Activated CD4-positive, alpha-beta T cell treated with anti-CD3 and anti-CD28 coated beads, Interleukin-2, amount 50 U/mL, for 24 hours (primary cell): ENCODE measurements at places on chromosomes 3 and 15.

DNA sequence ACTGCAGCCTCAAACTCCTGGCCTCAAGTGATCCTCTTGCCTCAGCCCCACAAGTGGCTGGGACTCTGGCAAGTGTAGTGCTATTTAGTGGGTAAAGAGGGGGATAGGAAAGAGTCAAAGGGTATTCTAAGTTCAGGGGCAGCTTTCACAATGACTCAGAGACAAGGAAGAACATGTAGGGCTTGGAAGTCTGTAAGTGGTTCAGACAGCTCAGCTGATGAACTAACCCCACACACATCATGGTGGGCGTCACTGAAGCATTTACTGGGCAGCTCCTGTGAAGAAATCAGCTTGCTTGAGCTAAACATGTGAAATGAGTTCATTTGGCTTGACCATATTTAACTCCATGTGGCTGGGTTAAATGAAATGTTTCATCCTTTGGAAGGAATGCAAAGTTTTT, 34.6 kb upstream of the THSD4 start:
- DNase-seq = no peak

GRCh38 chr3:194767446-194768207, 81.9 kb downstream of the FAM43A start:
- no peak for DNase-seq

DNA sequence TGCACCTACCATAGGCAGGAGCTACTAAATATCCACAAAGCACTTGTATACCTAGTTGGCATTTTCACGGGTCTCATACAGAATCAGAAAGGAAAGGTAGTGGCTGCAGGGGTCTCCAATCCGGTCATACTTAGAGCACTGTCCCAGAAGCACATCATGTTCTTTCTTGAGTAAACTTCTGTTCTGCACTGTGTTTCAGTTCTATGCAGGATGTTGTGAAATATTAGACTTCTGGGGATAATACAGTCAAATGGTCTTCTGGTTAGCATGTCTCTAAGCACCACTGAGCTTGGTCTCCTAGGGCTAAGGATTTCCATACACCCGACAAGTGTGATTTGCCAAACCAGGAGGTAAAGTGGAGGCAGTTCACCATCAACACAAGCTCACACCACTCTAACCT, 27.9 kb downstream of the MINDY4B start:
- no peak for DNase-seq

DNA sequence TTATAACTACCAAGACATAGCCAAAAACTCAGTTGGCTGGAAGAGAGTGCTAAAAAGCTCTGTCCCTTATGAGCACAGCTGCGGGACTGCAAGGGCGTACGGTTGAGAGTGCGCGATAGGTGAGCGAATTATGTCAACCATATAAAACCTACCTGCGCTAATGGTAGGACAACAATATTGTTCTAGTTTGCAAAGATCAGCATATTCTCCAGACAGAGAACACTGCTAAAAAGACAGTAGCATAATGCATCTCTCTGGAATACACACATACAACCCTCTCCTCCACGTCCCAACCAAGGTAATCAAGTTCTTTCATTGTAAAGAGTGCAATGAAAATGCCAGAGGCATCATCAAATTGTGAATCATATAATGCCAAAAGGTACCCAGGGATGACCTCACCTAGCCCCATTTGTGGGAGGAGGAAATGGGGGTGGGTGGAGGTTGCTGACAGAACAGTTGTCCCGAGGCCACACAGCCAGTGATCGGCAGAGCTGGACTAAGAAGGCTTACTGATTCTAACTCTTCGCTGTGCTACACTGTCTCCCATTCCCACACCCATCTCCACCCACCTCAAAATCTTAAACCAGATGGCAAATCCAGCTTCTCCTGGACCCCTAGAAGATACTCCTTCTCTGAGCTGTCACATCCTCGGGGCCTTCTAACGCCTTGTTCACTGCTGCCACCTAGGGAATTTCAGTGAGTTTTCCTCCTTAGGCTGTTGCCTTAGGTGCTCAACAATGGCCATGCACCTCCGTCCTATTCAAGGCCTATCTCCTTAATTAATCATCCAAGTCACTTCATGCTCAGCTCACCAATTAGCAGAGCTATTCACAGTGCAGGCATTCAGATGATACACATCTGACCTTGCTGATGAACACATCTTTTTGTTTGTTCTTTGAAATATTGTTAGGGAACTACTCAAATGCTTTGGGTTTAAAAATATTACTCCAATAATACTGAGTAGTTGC, 60.7 kb downstream of the RPL22L1 start:
- no peak for DNase-seq

GRCh38 chr3:57110214-57110613, 49.8 kb downstream of the SPATA12 start:
- no peak for DNase-seq

DNA sequence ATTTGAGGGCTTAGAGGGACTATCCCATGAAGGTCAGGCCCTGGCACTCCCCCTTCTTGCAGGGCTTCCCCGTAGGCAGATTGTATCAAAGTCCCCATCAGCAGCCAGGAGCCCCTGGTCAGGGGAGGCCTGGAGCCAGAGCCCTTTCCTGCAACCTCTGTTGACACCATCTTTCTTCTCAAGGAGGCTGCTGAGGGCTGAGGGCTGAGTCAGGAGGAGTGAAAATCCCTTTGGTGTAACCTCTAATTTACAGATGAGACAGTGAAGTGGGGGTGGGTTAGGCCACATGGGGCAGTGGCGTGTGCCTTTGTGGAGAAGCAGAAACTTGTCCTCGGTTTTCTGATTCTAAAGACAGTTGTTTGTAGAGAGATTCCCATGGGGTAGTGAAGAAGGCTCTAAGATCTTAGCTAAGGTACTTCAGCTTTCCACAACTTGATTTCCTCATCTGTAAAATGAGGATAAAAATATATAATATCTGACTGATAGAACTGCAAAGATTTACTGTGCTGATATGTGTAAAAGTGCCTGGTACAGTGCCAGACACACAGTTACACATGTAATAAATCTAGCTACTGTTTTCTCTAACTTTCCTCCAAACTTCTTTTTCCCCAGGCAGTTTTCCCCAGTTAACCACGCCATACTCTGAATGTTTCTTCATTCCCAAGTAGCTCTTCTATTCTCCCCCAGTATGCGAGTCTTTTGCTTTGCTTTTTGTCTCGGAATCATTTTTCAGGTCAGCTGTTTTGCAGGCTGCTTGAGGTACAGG, 249.4 kb upstream of the TPM1 start:
- no peak for DNase-seq

DNA sequence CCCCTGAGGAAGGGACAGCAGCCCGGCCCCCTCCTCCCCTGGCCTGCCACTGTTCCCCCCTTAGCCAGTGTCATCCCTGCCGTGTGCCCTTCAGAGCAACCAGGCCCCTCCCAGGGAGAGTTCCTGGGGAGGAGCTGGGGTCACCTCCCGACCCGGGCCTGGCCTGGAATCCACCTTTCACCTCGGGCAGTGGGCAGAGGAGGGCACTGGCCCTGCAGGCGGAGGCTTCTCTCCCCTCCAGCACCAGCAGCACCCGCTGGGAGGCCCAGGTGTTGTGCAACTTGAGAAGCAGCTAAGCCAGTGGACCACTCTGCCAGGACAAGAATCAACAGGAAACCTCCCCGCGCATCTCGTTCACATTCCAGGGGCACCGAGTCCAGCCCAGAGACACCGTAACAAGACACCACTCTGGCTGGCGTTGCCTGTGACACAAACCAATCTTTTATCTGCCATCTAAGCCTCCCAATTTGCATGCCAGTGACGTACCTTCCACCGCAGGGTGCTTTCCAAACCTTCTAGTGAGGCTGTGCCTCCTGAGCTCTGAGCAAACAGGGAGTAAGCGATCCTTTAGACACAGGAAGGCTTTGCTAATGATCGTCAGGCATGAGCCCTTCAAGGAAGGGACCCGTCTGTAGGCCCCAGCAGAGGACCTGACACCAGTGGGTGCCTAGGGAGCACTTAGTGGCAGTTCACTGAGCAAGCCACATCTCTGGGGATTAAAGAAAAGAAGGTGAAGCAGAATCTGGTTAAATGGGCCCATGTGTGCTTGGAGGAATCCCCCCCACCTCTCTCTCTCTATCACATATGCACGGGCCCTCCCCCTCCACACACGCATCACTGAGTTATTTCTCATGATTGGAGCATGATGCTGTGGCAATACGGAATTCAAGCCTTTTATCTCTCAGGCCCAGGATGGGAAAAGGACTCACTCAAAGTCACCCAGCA, 98.9 kb upstream of the TLE3 start:
- no peak for DNase-seq

DNA sequence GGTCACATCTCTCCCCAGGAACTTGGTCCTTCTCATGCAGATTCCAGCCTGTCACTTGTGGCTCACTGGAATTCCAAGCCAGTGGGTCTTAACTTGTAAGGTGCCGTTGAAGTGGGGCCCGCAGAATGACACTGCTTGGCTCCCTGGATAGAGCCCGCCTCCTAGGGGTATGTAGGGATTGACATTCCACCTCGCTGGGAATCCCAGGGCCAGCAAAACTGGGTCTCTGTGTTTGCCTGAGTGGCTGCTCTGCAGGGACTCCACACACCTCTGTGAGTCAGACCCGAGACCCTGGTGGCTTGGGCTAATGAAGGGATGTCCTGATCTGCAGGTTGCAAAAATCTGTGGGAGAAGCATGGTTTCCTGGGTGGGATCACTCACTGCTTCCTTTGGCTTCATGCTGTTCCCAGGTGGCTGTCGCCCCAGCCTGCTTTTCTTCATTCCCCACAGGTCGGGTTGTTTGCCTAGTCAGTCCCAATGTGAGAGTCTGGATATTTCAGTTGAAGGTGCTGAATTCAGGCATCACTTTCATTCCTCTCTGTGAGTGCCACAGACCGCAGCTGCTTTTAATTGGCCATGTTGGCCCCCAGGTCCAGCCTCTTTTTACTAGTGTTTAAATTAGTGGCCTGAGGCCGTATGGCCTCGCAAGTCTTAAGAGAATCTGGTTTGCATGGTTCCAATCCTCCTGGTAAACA, 156.0 kb upstream of the TRIM42 start:
- DNase-seq = no peak

- DNase-seq = no peak
Measured at GRCh38 chr3:133937756-133938601, 42.3 kb upstream of the RAB6B start.

GRCh38 chr3:49151610-49152009, 14.5 kb downstream of the CCDC71 start:
- no peak for DNase-seq

DNA sequence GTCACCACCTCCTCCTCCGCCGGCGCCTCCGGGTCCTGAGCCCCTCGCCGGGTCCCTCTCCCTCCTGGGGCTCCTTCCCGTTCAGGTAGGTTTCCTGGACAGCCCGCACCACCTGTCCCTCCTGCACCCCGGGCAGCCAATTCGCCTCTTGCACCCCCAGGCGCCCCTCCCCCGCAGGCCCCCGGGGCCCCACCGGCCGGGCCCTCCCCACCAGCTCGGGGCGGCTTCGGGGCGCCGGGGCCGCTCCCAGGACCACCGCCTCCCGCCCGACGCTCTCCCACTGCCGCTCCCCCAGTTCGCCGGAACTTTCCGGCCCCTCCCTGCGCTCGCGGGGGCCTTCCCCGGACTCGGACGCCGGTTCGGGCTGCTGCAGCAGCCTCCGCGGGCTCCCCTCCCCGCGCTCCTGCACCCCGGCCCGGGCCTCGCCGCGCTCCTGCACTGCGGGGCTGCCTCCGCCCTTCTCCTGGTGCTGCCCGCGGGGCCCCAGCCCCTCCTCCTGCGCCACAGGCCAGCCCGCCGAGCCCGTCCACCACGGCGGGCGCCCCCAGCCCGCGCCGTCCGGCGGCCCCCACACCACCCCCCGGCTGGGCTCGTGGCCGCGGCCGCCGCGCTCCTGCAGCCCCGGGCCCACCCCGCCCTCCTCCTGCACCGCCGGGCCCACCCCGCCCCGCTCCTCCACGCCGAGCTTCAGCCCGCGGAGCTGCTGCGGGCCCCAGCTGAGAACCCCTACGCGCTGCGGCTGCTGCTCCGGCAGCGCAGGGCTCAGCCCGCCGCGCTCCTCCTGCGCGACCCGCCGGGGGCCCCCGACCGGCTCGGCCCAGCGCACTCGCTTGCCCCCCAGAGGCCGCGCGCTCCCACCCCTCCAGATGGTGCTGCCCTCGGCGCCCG, 587 bp upstream of the TNK2 start:
- DNase-seq = no peak

DNA sequence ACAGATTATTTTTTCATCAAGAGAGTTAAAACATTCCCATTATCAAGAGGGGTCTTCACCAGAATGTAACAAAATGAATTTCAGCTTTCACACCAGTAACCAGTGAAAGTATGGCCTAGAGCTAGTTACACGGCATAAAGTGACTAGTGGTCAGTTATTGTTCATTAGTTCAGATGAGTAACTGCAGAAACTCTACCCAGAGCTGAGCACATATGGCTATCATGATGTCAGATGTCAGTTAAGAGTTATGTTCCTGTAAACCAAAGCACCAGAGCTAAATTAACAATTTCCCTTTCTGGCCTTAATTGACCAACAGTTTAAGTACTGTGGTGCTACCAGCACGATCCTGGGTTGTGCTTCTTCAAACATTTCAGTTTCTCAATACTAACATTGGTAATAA, 6.6 kb upstream of the MRPS25 start:
- no peak for DNase-seq

DNA sequence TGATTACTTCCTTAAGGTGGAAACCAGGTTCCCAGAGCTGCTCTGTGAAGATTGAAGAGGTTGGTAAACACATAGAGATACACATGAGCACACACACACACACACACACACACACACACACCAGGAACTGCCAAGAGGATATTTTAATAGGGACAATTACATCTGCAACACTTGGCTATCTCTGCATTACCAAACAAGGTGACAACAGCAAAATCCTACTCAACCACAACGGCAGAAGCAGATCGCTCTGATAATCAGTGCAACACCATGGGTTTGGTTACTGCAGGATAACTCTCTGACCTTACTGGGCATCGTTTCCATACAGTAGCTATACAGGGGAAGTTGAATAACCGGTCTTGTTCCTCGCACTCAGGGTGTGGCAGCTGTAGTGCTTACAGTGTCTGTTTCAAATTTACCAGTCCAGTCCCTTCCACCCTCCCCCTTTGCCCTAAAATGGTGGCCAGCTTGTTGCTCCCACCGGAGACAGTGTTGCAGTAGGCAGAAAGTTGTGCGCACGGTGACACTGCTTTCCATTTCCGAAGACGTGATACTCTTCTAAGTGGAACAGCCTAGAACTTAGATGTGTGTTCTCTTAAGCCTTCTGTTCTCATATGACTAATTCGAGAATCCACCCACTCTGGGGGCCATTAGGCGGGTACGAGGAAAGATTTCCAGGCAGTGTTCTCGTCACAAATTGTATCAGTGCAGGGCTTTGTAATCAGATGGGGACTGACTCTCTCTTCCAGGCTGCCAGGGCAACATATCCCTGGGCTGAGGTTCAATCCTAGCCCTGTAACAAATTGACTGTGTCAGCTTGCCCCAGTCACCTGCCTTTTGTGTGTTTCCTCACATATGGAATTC, 176.2 kb downstream of the P3H2 start:
- no peak for DNase-seq

GRCh38 chr3:26100176-26100575, 310.3 kb downstream of the OXSM start:
- DNase-seq = no peak

GRCh38 chr3:109268181-109268580, 48.1 kb downstream of the DPPA2 start:
- DNase-seq = no peak

GRCh38 chr3:39848365-39848764, 39.0 kb downstream of the MYRIP start:
- DNase-seq = no peak

- no peak for DNase-seq
Measured at GRCh38 chr3:70360979-70361760, 48.7 kb upstream of the MDFIC2 start.

- no peak for DNase-seq
Measured at GRCh38 chr3:80688814-80689213, 921.0 kb upstream of the ROBO1 start.
